Hematopoietic multipotent progenitor cell treated with erythropoietin and hydrocortisone succinate and interleukin-3 and kit ligand, for 17 days (in vitro differentiated cells): ENCODE measurements at places on chromosomes 13 and 19.

GRCh38 chr13:59856281-59856810 lies 307.4 kb downstream of the DIAPH3 start:
- DNase-seq = no peak

DNA sequence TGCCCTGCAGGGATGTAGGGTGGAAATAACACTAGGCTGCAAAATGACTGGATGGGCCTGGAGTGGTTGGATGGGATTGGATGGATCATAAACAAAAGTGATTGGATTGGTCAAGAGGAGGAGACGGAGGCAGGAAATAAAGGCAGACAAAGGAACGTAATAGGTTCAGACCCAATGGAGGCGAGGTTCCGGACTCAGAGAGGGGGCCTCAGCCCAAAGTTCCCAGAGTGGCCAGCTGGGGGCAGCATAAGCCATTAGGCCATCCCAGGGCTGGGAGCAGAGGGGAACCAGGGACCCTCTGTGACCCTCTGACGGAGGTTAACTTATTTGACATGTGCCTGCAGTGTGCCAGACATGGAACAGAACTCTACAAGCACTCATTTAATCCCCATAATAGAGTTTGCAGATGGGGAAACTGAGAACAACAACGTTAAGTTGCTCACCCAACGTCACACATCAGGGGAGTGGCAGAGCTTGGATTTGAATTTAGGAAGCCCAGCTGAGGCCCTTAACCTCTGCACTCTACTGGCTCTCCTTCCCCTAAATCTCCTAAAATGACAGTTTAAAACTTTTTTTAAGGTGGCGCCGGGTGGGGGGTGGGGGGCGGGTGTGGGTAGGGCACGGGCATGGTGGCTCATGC lies 15.3 kb upstream of the MAP1S start:
- peak; percentile 51 for DNase-seq

DNA sequence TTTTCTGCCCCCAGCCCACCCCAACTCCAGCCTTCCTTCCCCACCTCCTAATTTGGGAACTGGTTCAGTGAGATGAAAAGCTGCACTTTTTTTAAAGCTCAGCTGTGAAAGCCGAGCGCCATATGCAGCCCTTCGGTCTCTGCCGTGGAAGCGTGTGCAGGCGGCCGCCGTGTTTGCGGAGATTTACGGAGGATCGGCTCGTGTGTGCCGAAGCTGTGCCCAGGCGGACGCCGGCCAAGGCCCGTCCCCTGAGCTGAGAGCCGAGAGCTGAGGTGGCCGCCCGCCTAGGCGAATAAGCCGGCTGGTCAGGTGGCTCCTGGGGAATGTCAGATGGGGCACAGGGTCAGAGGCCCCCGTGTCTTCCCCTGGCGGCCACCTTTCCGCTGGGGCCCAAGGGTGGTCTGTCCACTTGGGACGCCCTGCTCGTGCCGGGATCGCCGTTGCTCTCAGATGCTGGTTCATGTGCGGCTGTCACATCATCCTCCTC lies 78.7 kb downstream of the ZNF536 start:
- DNase-seq = no peak

DNA sequence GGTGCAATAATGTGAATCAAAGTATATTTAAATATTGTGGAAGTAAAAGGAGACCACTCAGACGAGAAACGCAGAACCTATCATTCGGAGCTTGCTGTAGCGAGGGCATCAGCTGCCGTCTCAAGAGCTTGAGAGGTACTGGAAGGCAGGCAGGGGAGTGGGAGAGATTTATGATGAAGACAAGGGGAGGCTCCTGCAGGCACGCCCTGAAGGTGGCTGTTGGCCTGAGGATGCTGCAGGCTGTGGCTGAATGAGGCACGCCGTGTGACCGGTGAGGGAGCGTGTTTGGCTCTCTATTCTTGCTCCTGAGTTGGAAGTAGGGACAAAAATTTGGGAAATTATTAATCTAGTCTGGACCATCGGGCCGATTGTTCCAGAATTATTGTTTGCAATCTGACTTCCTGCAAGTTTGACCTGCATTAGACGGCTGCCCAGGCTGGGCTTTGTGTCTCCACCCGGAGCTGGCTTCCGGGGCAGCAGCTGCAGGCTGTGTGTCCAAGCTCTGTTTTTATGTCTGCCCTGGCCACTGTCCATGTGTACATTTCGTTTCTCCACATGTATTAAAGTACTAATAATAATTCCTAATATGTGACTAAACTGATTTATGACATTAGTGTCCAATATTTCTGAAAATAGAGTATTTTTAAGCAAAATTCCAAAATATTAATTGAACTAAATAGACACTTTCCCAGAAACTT lies 91.1 kb upstream of the ANKRD10 start:
- no peak for DNase-seq

GRCh38 chr19:2345794-2346663 lies 14.0 kb upstream of the TMPRSS9 start:
- DNase-seq = peak; percentile 83

- no peak for DNase-seq
Observed at GRCh38 chr13:50379584-50379983, 364.3 kb downstream of the KCNRG start.

- no peak for DNase-seq
Observed at GRCh38 chr13:36764957-36765356, 54.1 kb upstream of the RFXAP start.

GRCh38 chr13:43347877-43348276 lies 324.5 kb downstream of the DNAJC15 start:
- no peak for DNase-seq

DNA sequence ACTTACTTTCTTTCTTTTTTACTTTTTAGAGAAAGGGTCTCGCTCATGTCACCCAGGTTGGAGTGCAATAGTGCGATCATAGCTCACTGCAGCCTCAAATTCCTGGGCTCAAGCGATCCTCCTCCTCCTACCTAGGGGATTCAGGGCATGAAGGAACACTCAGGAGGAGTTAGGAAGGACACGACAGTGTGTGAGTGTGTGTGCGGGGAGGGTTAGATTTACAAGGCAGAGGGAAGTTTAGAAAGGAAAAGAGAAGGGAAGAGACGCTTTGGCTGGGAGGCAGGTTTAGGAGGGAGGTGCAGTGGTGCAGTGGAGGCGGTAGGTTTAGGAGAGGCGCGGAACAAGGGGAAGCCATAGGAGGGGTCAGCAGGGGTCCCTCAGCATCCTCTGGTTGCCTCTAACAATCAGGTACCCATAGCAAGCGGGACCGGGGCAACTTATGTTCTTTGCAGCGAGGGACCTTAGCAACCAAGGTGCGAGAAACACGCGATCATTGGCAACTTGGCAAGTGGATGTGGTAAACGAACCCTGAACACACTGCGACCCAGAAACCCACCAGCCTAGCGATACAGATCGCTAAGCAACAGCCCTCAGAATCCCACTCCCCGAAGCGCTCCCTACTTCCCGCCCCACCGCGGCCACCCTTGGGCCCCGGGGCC lies 501 bp downstream of the SIRT2 start:
- DNase-seq = no peak

- DNase-seq = no peak
Observed at GRCh38 chr13:84447640-84447978, 565.3 kb upstream of the SLITRK1 start.
